ENCODE measurements at places on chromosomes 4 and X.

- DNase-seq: no peak
Measured at GRCh38 chr4:74715706-74716435, 78.5 kb downstream of the BTC start.

DNA sequence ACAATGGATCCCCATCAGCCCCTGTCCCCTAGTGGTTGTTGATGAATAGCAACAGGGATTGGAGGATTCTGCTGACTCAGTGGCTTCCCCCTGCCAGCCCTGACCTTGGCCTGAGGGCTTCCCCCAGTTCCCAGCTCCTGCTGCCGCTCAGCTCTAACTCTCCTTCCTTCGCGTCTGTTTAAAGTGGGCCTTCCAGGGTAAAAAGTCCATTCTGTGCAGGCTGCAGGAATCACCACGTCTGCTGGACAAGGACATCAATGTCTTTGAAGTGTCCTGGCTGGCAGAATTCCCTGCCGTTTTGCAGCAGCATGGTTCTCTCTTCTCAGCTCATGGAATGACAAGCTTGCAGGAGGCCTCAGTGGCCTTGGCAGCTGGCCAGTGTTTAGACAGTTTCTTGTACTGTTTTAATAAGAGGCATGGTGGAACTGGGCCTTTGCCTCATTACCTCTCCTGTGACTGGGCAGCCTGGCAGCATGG is 152.5 kb upstream of the STX18 start:
- DNase-seq: peak; percentile 68

DNA sequence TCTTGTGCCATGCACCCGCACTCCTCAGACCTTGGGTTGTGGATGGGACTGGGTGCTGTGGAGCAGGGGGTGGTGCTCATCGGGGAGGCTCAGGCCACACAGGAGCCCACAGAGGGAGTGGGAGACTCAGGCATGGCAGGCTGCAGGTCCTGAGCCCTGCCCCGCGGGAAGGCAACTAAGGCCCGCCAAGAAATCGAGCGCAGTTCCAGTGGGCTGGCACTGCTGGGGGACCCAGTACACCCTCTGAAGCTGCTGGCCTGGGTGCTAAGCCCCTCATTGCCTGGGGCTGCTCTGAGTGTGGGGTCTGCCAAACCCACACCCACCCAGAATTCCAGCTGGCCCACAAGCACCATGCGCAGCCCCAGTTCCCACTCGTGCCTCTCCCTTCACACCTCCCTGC is 450.5 kb upstream of the FGF16 start:
- no peak for DNase-seq

DNA sequence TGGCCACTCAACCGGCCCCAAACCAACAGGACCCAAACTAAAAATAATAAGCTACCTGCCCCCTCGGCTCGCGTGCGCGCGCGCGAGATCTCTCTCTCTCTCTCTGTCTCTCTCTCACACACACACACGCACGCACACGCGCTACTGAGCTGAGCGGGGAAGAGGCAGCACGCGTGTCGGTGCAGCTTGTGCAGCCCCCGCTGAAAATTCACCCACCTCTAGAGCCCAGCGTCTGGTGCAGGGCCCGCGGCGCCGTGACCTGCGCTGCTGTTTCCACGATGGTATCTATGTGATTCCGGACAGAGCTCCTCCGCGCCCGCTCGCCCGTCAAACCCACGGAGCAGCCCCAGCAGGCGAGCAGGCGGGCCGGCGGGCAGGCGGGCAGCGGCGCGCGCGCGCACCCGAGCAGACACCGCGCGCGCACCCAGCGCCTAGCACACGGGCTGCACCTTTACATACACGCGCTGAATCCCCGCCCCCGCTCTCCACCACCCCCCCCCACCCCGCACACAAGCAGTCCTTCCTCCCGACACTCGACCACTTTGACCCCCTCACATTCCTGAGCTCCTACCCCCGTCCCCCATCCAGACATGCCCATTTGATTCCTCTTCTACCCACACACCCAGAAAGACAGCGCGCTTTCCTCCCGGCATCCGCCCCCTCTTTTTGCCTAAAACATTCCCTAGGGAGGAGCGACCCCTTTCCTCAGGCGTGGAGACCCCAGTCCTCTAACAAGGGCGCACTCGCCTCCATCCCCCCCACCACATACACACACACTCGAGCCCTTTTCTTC is 1.0 kb downstream of the SLITRK4 start:
- DNase-seq: no peak

DNA sequence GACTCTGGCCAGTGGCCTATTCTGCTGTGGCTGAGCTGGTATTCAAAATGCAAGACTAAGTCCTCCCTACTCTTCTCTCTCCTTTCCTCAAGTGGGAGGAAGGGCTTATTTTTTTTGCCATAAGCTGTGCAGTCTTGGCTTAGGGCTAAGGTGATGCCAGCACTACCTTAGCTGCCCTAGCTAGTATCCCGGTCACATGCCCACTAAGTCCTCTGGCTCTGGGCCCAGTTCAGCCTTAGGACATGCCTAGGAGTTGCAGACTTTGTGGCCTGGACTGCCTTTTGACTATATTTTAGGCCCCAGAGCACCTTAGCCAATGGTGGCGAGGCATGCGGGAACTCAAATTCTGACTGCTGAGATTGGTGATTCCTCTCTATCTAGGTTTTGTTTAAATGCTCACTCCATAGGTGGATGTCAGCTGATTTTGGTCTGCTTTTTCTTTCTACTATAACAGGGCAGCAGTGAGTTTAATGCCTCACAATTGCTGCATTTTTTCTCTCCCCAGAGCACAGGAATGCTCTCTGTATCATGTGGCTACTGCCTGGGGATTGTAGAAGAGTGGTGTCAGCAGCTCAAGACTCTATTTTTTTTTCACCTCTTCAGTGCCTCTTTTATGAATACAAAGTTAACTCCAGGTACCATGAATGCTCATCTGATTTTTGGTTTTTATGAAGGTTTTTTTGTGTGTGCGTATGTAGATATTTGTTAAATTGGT is 472.9 kb upstream of the GRID2 start:
- no peak for DNase-seq

DNA sequence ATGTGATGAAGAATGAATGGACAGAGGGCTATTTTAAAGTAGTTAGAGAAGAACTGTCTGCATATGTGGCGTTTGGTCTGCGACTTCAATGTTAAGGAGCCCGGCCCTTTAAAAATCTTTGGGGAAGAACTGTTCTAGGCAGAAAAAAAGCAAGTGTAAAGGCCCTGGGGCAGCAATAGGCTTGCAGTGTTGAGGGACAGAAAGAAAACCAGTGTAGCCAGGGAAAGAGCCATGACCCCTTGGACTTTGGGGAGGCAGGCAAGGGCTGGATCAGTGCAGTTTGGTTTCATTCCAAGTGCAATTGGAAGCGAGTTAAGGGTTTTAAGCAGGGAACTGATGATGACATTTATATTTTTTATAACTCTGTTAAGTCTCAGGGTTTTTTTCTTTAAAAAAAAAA is 7.9 kb downstream of the GLA start:
- no peak for DNase-seq

DNA sequence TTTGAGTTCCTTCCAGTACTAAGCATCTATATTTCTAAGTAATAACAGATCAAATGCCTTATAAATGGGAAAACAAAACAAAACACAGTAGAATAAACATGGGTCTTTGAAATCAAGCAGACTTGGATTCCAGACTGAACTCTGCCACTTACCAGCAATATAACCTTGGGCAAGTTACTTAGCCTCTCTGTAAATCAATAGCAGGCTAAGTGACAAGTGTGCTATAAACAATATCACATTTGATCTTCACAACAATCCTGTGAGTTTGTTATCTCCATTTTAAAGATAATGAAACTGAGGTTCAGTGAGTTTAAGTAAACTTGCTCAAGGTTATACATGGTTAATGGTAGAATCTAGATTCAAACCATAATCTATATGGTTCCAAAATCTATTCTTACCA is 165.8 kb downstream of the GPC3 start:
- DNase-seq: no peak

DNA sequence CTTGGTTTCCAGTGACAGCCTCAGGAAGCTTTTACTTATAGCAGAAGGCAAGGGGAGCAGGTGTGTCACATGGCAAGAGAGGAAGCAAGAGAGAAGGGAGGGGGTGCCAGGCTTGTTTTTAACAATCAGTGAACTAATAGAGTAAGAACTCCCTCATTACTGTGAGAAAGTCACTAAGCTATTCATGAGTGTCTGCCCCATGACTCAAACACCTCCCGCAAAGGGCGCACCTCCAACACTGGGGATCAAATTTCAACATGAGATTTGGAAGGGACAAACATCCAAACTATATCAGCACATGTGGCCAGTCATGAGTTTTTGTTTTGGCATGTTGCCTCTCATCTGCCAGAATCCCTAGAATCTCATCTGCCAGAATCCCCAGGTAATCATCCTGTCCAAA is 183.5 kb upstream of the C1QTNF7 start:
- peak; percentile 37 for DNase-seq

- peak; percentile 95 for DNase-seq
Measured at GRCh38 chr4:76767983-76768382, 130.0 kb downstream of the SOWAHB start.

DNA sequence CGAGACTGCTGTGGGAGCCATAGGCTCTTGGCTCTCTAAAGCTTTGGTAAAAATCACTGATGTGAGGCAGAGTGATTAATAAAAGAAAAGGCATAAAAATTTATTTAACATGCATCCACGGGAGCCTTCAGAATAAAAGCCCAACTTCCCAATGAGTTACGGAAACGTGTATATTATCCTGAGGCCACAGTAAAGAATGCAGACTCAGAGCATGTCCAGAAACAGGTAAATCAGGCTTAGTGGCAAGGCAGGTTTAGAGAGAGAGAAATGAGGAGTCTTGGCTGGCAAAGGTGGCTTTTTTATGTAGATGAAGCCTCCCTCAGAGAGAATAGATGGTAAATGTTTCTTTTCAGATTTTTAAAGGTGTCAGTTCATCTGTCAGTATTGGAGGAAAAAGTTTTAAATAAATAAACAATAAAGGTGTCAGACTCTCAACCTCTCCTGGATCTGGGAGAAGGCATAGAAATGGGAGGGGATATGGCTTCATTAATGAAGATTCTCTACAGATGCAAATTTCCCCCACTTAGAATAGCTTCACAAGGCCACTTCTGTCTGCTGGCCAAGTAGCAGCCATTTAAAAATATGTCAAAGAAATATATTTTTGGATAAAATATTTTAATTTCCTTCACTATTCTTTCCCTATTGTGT is 24.0 kb downstream of the C4orf51 start:
- DNase-seq: no peak

DNA sequence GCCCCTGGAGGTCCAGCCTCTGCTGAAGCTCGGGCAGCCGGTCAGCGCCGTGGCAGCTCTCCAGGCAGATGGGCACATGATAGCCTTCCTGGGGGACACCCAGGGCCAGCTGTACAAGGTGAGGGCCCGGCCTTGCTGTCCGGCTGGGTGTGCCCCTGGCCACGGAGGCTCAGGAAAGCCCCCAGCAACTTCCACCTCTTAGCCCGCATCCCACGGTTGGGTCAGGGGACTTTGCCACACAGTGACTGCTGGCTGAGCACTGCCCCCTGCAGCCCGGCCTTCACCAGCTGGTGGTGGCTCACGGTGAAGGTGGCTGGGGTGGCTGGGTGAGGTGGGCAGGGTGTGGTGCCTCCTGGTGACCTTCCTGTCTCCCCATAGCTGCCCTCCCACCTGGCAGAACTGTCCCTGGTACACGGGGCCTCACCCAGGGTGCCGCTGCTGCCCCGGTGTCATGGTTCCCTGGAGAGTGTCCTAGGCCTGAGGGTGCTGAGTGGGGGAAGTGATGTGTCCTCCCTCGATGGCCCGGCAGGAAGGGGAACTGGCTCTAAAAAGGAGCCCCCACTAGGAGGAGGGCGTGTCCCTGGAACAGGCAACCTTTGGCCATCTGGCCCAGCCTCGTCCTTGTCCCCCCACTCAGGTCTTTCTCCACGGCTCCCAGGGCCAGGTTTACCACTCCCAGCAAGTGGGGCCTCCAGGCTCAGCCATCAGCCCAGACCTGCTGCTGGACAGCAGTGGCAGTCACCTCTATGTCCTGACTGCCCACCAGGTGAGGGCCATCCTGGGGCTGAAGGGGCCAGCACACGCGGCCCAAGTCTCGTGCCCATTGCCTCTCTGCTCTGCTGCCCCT is 4.5 kb downstream of the PLXNB3 start:
- no peak for DNase-seq

- DNase-seq: no peak
Measured at GRCh38 chr4:139828966-139829664, 163.5 kb downstream of the MGST2 start.

- peak; percentile 27 for DNase-seq
Measured at GRCh38 chrX:103157496-103158316, 57.2 kb upstream of the BEX4 start.

DNA sequence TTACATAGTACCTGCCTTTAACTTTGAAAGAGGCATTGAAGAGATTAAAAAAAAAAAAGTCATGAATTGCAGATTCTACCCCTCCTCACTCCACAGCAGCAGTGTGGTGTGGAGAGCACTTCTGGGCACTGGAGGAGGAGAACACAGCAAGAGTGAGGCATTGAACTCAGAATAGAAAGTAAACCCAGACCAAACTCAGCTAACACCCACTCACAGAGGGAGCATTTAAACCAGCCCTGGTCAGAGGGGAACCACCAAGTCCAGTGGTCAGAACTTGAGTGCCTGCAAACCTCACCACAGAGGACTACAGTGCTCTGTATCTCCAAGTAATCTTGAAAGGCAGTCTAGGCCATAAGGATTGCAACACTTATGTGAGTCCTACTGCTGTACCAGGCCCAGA is 15.6 kb upstream of the UGT2A1 start:
- no peak for DNase-seq

GRCh38 chr4:138630666-138631065 is 384.9 kb upstream of the NOCT start:
- DNase-seq: no peak

DNA sequence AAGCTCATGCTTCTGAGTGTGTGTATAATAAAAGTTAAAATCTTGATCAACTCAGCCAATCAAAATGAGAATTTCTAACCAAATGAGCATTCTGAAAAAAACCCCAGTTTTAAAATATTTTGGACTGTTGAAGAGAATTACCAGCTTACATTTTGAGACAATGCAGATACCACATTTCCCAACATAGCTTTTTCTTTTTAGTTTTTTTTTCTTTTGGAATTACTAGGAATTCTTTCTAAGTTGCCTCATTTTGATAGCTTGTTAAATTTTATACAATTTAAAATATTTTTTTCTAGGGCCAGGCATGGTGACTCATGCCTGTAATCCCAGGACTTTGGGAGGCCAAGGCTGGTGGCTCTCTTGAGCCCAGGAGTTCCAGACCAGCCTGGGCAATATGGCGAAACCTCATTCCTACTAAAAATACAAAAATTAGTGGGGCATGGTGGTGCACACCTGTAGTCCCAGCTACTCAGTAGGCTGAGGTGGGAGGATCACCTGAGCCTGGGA is 2.2 kb downstream of the RP2 start:
- peak; percentile 58 for DNase-seq

- DNase-seq: peak; percentile 12
Measured at GRCh38 chr4:109184491-109184961, 117.9 kb downstream of the COL25A1 start.

- DNase-seq: peak; percentile 37
Measured at GRCh38 chr4:40194602-40195161, 2.1 kb upstream of the RHOH start.

- no peak for DNase-seq
Measured at GRCh38 chrX:20973038-20973437, 401.2 kb upstream of the CNKSR2 start.
